Fibroblast of skin of abdomen (primary cell): ENCODE measurements at places on chromosomes 11 and 22.

GRCh38 chr11:133385781-133386180 is 146.5 kb downstream of the OPCML start:
- no peak for DNase-seq

DNA sequence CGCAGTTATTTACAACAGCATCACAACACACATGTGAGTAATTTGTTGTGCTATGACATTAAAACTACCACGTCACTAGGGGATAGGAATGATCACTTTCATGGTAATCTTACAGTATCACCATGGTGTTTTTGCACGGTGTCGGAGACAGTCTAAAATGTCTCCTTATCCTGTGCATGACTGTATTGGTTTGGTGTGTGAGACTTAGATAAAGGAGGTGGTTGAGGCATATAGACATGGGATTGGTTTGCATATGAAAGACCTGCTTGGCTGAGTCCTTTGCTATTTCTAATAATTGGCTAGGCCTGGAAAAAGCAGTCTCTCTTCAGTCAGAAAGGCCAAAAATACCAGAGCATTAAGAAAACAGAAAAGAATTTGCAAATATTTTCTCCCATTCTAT is 30.2 kb downstream of the MSANTD4 start:
- no peak for DNase-seq

DNA sequence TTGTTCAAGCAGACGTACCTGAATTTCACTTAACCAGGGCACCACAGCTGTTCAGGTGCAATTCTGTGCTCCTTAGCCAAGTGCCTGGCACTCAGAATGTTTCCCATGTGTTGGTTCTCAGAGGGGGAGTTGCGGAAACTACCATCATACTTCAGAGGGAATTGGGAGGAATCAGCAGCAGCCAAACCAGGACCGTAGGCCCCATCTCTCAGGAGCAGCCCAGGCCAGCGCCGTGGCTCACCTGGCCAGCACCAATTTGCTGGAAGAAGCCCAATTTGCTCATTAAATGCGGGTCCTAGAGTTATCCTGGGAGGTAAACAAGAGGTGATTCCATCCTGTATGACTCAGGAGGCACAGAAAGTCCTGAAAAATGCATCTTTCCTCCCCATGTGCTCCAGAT is 435.4 kb downstream of the BRD1 start:
- DNase-seq, result no peak

- peak; percentile 24 for DNase-seq
Observed at GRCh38 chr11:111427471-111427912, 48.4 kb upstream of the POU2AF1 start.

- no peak for DNase-seq
Observed at GRCh38 chr22:39148026-39148726, 4.3 kb downstream of the CBX7 start.

DNA sequence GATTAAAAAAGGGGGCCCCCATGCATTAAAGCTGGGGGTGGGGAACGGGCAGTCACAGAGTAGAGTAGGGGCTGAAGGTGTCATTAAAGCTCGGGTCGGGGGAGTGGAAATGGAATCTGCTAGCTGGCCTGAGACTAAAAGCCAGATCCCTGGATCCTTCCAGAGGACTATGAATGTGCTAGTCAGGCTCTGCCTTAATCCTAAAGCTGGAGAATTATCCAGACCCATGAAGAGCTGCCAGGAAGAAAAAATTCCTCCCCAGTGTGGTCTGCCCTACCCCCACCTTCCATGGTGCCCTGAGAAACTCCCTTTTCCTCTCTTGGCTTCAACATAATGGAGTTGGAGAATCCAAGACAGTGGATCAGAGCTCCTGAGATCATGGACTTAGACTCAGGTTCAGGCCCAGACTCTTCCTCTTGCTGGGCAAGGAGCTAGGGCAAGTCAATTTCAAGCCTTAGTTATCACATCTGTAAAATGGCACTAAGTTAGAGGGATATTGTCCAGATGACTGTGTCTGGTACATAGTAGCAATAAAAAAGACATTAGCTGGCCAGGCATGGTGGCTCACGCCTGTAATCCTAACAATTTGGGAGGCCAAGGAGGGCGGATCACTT is 24.0 kb upstream of the SMTN start:
- peak; percentile 33 for DNase-seq

DNA sequence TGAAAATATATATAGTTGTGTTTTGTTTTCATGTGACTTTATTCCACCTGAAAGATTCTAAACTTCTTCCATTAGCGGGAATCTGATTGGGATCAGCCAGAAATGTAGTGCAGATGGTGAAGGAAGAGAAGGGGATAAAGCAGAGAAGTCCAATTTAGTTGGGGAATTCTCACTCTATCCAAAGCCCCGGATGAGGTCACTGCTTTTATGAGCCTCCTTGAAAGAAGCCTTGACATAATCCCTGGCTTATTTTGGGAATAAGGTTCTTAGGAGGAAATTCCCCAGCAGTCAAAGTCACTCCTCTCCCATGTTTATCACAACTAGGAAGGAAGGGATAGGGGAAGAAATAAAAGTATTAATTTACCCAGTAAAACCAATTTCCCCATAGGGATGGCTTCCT is 41.1 kb downstream of the OSBP start:
- no peak for DNase-seq

- no peak for DNase-seq
Observed at GRCh38 chr22:21918466-21919185, 34.0 kb downstream of the PPM1F start.

- DNase-seq, result no peak
Observed at GRCh38 chr11:8937159-8937558, 4.4 kb upstream of the C11orf16 start.

- peak; percentile 37 for DNase-seq
Observed at GRCh38 chr22:48416396-48417224, 1411.1 kb downstream of the BRD1 start.

DNA sequence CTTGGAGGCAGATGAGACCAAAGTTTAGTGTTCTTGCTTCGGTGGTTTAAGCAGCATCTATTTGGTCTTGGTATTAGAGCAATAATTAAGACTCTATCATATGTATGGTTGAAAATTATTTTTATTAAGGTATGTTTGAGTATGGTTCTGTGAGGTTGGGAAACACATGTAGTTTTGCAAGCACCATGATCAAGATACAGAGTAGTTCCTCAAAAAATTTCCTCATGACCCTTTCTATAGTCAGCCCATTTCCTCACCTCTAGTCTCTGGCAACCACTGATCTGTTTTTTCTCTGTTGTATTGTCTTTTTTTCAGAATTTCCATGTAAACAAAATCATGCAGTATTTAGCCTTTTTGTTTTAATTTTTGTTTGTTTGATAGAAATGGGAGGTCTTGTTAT is 18.4 kb downstream of the MTMR3 start:
- no peak for DNase-seq

DNA sequence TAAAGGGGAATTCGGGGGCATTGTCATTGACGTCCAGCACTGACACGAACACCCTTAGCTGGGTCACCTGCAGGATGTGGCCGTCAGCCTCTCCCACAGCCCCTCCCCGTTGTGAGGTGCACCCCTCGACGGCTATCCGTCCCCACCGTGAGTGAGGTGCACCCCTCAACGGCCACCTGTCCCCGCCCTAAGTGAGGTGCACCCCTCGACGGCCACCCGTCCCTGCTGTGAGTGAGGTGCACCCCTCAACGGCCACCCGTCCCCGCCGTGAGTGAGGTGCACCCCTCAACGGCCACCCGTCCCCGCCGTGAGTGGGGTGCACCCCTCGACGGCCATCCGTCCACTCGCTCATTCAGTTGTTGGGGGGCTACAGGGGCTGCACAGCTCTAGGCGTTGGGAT is 2.9 kb downstream of the CDHR5 start:
- no peak for DNase-seq

- DNase-seq, result no peak
Observed at GRCh38 chr11:76639621-76640020, 30.9 kb downstream of the LRRC32 start.

- DNase-seq, result no peak
Observed at GRCh38 chr11:78338702-78339101, 78.9 kb downstream of the GAB2 start.

- peak; percentile 47 for DNase-seq
Observed at GRCh38 chr22:27194096-27194748, 536.8 kb downstream of the MIAT start.

- DNase-seq, result peak; percentile 35
Observed at GRCh38 chr11:26949846-26950245, 44.1 kb upstream of the FIBIN start.

DNA sequence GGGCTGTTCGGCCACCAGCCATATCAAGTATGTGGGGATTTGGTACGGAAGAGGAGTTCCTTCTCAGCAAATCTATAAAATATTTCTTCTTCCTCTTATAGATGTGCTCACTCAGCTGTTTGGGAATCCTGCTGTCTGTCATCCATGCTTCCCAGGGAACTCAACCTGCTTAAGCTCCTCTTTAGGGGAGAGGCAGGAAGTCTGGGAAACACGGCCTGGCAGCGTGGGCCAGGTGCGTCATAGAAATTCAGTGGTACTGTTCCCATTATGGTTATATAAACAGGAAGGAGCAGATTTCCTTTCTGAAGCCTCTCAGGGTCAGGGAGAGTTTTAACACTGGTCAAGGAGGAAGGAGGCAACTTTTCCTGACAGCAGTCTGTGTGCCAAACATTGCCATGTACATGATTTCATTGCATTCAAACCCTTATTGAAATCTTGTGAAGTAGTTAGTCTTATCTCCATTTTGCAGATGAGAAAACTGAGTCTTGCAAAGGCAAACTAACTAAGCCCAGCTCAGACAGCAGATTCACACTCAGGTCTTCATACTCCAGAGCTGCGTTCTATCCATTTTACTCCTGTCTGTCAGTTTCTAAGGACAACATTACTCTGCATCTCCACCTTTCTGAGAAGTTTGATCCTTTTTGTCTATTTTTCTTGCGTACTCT is 35.4 kb upstream of the AMOTL1 start:
- DNase-seq, result peak; percentile 24

DNA sequence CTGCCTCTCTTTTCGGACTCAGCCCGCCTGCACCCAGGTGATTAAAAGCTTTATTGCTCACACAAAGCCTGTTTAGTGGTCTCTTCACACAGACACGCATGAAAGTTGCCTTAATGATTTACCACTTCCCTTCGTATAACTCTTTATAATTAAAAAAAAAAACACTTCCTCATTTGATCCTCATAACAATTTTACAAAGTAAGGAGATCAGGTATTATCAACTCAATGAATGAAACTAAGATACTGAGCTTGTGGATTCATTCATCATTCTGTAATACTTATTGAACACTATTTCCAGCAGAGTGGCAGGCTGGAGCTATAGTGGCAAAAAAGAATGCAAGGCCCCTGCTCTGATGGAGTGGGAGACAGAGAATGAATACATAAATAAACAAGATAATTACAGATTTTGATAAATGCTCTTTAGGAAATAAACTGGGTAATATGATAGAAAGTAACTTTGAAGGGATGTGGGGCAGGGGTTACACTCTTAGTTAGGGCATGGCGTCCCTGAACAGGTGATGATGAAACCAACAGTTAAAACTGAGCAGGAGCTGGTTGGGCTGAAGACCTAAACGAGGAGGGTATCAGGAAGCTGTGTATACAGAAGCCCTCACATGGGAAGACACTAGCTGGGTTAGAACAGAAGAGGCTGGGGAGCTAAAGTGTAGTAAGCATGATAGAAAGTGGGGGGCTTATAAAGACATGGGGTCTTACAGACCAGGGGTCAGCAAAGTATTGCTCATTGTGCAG is 5.4 kb upstream of the CRTAM start:
- no peak for DNase-seq

DNA sequence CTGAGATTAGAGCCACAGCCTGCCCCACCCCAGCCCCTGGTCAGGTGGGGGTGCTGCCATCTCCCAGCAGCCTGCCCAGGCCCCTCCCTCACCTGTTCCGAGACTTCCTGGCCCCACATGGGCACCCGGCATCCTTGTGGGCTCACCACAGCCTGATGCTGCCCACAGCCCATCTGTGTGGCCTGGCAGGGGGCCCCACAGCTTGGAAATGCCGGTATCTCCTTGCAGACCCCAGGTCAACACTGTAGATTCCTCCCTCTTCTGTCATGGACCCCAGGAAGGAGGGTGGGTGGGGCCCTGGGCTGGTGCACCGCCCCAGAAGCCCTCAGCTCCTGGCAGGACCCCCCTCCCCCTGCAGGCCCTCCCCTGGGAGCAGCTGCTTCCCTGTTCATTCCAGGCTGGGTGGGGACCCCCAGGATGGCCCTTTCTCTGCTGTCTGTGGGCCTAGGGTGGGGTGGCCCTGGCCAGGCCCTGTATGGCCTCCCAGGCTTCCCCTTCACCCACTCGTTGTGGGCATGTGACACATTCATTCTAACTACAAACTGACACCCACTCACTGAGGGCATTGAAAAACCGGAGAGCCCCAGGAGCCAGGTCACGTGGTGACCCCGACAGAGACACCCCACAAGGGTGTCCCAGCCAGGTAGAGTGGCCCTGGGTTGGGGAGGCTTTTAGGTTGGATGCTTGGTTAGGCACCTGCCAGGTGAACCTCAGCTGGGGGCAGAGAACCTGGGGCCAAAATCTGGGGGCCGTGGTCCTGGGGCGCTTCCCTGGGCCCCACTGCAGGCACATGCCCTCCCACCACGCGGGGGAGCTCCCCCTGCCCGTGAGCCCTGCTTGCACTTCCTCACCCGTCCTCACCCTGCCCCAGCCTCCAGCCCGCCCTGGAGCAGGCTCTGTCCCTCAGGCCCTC is 44.1 kb upstream of the CCDC188 start:
- no peak for DNase-seq

GRCh38 chr22:48088926-48089536 is 1326.6 kb downstream of the TBC1D22A start:
- no peak for DNase-seq
